ENCODE measurements at places on chromosomes 2 and 18.

GRCh38 chr2:108129636-108130035 lies 110.1 kb upstream of the SULT1C3 start:
- DNase-seq: no peak

DNA sequence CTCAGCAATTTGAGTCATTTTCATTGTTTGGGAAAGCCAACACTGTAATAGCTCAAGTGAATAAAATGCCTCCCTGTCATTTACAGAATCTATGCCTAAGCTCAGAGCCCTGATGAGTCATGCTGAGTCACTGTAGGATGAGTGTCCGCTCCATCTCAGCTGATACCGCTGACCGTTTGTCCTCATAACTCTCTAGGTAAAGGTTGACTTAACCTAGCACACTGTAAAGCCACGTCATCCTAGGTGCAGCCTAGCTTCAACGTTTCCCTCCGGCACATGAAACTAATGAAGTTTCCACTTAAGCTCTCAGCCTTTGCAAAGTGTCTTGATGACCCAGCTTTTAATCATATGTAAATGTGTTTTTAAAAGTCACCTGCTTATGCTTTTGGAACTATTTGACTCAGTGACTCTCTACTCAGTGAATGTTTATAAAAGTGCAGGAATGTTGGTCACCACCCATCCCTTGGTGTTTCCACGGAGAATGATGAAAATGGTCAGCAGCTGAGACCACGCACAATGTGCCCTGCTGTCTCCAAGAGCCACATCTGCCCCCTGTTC lies 154.0 kb downstream of the PMAIP1 start:
- no peak for DNase-seq

GRCh38 chr18:56200381-56200911 lies 437.9 kb downstream of the TXNL1 start:
- DNase-seq: no peak

- no peak for DNase-seq
Observed at GRCh38 chr2:233705911-233706506, 6.7 kb upstream of the UGT1A5 start.

DNA sequence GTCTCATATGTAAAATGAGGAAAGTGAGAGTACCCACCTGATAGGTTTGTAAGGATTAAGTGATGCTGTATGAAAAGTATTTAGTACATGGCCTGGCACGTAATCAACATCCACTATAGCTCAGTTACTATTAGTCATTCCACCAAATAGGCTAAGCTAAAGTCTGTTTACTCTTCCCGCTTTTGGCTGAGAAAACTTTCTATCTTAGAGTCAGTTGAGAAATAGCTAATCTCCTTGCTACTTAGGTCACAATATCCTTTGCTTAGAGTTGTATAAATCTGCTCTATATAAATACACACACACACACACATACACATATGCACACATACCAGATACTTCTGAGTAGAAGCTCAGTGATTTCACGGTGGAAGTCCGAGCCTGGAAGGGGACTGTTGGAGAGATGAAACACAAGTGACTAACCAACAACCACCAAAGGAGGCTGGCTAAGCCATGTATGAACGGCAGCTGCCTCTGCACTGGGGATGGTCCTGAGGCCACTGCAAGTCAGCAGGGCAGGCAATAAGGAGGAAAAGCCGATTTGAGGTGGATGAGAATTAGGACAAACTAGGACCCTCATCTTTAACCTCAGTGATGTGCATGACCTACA lies 104.6 kb upstream of the EPHA4 start:
- no peak for DNase-seq

DNA sequence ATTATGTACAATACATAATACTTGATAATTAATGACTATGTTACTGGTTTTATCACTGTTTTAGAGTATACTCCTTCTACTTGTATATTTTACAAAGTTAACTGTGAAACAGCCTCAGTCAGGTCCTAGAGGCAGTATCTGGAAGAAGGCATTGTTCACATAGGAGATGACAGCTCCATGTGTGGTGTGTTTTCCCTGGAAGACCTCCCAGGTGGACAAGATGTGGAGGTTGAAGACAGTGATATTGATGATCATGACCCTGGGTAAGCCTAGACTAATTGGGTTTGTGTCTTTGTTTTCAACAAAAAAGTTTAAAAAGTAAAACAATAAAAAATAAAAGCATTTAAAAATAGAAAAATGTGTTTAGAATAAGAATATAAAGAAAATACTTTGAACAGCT lies 96.4 kb downstream of the TRIB2 start:
- DNase-seq: no peak

GRCh38 chr2:211329882-211330281 lies 773.5 kb downstream of the CPS1 start:
- DNase-seq: no peak

- DNase-seq: no peak
Observed at GRCh38 chr2:50344509-50345106, 687.3 kb downstream of the NRXN1 start.

DNA sequence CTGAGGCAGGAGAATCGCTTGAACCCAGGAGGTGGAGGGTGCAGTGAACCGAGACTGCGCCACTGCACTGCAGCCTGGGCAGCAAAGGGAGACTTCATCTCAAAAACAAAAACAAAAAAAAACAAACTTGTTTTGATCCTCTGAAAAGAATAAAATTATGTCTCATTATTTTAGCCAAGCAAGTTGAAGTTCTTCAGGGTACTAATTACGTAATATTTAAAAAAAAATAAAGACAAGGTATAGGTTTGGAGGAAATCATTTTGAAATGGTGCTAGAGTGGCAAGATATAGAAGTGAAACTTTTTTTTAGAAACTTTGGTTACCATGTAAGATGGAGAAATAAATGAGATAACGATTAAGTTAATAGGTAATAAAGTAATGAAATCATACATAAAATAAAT lies 54.4 kb upstream of the TMEM247 start:
- no peak for DNase-seq

GRCh38 chr2:196677404-196677803 lies 37.9 kb downstream of the CCDC150 start:
- no peak for DNase-seq

- DNase-seq: no peak
Observed at GRCh38 chr2:69958480-69958879, 3.0 kb downstream of the ASPRV1 start.

- DNase-seq: no peak
Observed at GRCh38 chr2:120853306-120854013, 117.8 kb downstream of the GLI2 start.

GRCh38 chr2:234976479-234977227 lies 24.8 kb downstream of the SH3BP4 start:
- peak; percentile 35 for DNase-seq

GRCh38 chr2:73101626-73102256 lies 11.0 kb downstream of the RAB11FIP5 start:
- DNase-seq: no peak

- no peak for DNase-seq
Observed at GRCh38 chr2:196372276-196372809, 201.0 kb upstream of the STK17B start.

- no peak for DNase-seq
Observed at GRCh38 chr2:148013876-148014275, 6.7 kb downstream of the ORC4 start.

- DNase-seq: no peak
Observed at GRCh38 chr2:38374984-38375383, 2.1 kb downstream of the ATL2 start.

- no peak for DNase-seq
Observed at GRCh38 chr2:60152226-60152833, 401.1 kb downstream of the BCL11A start.

GRCh38 chr18:40088130-40088529 lies 1866.9 kb upstream of the PIK3C3 start:
- DNase-seq: no peak

DNA sequence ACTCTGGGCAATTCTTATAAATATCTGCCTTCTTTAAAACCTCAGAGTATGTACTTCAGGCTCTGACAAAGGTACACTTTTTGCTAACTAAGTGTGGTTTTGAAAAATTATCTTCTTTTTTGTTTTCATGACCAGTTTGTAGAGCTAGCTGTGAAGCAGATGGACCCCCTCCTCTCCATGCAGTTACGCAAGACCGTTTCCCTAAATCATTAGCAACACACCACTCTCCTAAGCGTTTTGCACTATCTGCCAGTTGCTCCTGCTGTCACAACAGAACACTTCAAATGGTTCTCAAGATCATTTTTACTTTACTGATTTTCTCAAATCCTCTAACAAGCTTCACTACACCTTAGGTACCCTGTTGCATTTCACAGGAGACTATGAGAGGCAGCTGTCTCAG lies 53.3 kb downstream of the GULP1 start:
- DNase-seq: no peak

DNA sequence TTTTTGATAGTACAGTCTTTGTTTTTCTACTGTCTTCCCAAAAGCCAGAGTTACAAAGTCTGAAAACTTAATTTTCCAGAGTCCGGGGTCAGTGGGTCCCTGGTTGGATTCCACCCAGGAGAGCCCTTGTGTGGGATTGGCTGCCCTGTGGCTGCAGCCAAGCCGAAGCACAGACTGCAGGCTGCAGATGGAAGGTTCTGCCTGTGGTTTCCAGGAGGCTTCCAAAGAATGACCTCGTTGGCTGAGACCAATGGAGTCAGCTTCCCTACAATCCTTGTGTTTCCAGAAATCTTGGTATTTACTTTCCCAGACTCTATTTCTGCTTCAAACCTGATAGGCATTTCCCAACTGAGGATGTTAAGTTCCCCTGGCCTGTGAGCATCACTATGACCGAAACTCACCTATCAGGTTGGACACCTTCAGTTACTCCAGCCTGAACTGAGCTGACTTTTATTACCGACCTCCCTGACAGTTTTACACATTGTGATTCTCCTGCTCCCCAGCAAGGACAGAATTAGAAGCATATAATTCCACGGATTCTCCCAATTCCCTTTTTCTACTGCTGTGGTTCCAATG lies 117.5 kb upstream of the CCDC68 start:
- no peak for DNase-seq

DNA sequence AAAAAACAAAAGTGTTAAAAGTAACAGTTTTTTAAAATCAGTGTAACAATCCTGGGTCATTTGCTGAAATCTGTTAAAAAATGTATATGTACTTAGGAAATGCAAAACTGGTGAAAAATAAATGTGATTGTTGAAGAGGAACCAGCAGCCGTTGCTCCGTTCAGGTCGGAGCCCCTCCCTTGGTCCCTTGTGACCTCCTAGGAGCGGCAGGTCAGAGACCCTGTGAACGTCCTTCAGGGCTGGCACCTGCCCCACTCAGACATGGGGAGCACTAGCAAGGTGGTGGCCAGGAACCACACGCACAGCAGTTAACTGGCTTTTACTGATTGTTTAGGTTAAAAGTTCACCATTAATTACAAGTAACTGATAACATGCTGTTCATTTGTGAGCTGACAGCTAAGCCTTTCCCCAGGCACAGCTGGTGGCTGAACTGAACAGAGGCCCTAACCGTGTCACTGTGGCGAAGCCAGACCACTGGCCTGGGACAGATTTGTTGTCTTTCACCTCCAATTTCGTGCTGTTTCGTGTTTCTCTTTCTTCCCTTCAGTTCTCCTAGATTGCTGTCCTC lies 159.2 kb upstream of the ALKAL2 start:
- DNase-seq: no peak

DNA sequence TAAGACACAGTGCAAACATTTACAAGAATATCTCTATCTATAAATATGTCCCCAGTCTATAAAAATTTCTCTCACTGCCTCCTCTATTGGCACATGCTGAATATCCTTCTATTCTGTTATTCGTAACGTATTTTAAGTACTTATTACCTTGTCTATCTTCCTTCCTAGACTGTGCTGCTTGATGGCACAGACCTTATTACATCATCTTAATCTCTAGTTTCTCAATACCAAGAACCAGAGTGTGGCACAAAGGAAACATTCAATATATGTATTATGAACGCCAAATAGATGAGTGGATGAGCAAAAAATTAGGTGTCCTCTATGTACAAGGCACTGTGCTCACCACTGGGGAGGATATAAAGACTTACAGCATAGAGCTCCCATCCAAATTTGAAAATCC lies 282.8 kb downstream of the NBAS start:
- DNase-seq: no peak

GRCh38 chr18:54444319-54444914 lies 86.7 kb downstream of the C18orf54 start:
- no peak for DNase-seq

GRCh38 chr18:35376393-35376741 lies 770 bp downstream of the ZNF396 start:
- DNase-seq: no peak

DNA sequence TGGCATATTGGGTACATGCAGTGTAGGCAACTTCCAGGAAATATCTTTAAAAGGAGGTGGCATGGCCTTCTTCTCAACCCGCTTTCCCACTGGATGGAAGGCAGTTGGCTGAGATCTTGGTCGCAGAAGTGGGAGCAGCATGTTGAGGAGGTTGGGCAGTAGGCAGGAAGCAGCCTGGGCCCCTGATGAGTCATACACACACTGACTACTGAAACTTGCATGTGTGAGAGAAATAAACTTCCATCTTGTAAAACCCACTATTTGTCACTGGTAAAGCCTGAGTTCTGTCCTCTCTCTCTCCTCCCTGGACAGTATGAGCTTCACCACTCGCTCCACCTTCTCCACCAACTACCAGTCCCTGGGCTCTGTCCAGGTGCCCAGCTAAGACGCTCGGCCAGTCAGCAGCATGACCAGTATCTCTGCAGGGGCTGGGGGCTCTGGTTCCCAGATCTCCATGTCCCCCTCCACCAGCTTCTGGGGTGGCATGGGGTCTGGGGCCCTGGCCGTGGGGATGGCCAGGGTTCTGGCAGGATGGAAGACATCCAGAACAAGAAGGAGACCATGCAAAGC lies 233.8 kb upstream of the SPRED2 start:
- DNase-seq: no peak

- DNase-seq: no peak
Observed at GRCh38 chr18:74040459-74041332, 106.9 kb downstream of the FBXO15 start.

- DNase-seq: no peak
Observed at GRCh38 chr2:52387937-52388590, 1356.1 kb upstream of the NRXN1 start.

DNA sequence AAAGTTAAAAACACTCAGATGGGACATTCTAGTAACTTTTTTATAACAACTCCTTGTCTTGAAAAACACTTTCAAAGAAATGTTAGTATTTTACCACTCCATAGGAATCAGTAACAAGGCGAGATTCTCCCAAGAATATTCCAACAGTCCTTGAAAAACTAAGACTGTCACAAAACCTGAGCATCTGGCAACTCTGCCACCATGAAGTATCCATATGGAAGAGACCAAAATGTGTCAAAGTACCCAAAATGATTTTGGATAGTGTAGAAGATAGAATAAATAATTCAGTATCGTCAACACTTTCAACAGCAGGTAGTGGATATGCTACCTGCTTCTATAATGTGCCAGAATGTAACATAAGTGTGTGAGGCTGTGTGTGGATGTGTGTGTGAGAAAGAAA lies 361.8 kb downstream of the ZEB2 start:
- DNase-seq: no peak
